ENCODE measurements at places on chromosomes 12 and 14.

- no peak for DNase-seq
Observed at GRCh38 chr12:50120521-50120920, 8.5 kb downstream of the COX14 start.

GRCh38 chr12:6323340-6323994, 13.0 kb downstream of the PLEKHG6 start:
- DNase-seq = peak; percentile 84

DNA sequence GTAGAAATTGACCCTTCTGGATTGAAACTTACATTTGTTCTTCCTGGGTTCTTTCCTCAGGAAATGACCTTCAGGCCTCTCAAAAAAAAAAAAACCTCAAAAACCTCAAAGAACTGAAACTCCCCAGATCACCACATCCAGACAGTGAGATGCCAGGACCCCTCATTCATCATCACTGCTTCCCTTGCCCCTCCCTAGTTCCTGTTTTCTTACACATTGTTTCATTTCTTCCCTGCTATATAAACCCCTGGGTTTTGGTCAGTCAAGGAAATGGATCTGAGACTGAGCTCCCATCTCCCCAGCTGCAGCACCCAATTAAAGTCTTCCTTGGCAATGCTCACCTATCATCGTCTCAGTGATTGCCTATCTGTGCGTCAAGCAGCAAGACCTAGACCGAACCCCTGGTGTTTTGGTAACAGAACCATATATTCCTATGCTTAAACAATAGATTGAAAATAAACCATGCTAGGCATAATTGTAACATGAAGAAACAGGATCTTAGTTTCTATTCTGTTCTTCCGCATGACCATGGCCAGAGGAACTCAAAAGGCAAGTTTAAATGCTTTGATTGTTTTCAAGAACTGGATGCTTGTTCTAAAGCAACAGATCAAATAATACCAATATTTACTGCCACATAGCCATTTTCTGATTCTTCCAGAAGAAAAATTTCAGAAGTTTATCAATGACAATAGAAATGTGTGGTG, 108.0 kb upstream of the MAX start:
- DNase-seq = peak; percentile 57

DNA sequence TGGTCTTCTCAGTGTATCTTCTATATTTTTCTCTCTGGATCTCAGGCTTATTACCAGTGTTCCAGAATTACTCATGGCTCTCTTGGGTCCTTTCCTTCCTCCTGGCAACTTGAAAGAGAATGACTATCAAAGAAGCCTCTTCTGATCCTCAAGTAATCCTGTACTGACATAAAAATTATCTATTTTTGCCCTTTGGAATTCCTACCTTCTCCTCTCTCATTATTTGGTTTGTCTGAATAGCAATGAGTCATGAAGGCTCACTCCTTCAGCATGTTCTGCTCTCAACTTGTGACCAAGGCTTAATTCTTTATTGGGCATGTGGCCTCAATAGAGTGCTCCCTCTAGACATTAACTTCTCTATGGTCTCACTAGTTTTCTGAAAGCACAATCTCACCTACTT, 553.6 kb upstream of the ATP2B1 start:
- no peak for DNase-seq

GRCh38 chr12:9118158-9118557, 2.4 kb upstream of the A2M start:
- DNase-seq = no peak

Measured in lung microvascular endothelial cell (primary cell).